Activated naive CD8-positive, alpha-beta T cell treated with anti-CD3 and anti-CD28 coated beads, Interleukin-2, amount 50 U/mL, for 24 hours (primary cell): ENCODE measurements at places on chromosomes 12 and 14.

DNA sequence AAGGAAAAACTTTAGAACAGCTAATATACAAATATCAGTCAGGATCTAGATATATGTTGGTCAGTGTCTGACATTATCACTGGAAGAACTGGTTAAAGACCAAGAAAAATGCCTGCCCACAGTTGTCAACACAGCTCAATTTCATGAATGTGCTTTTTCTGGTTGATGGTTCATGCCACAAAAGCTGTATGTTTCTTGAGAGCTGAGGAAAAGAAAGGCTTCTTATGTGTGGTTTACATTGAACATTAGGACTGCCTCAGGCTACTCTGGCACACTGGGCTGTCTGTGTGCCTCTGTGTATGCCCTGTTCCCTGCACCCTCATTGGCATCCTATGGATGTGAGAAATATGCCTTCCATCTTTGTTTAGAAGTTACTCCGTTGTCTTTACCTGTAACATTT is 218.8 kb upstream of the RGS6 start:
- no peak for DNase-seq

GRCh38 chr14:68552602-68553001 is 240.3 kb downstream of the ZFP36L1 start:
- DNase-seq: no peak

GRCh38 chr12:103469719-103470118 is 26.0 kb downstream of the C12orf42 start:
- DNase-seq: no peak

- DNase-seq: no peak
Measured at GRCh38 chr12:109098183-109098604, 797 bp downstream of the UNG start.

- no peak for DNase-seq
Measured at GRCh38 chr12:915090-915489, 34.4 kb downstream of the RAD52 start.

DNA sequence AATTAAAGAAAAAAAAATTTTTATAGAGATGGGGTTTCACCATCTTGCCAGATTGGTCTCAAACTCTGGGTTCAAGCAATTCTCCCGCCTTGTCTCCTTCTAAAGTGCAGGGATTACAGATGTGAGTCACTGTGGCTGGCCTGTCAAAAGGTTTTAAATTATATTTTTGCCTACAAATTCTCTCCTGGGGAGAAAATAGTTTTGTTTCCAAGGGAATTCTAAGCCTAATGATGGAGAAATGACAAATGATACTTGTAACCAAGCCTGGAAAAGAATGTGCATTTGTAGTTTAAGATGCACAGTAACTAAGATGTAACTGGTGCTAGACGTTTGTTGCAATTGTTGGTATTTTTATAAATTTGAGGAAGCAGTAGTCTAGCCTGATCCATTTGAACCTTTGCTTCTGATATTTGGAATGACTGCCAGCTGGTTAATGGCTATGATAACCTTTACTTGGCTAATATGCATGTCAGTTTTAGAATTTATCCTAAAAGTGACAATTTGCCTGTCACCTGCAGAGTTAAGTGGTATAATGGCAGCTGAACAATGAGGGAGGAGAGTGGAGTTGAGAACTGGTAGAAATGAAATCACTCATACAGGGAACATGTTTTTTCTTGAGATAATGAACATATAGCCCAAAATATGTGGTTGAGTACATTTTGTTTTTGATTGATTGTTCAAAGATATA is 148.0 kb downstream of the FUT8 start:
- no peak for DNase-seq

DNA sequence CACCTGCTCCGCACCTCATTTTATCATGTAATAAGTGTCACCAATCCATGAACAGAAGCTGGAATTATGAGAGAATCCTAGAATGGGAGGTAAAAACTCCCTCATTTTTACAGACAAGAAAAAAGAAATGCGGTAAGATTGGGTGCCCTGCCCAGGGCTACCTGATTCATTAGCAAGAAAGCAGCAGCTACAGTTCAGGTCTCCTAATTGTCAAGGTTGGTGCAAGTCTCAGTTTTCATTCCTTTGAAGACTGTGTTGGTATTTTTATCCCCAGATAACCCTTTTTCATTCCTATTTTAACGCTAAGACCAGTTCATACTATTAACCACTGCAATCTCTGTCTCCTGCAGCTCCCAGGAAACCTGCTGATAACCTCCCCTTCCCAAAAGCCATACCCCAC is 6.9 kb downstream of the DUSP6 start:
- no peak for DNase-seq

DNA sequence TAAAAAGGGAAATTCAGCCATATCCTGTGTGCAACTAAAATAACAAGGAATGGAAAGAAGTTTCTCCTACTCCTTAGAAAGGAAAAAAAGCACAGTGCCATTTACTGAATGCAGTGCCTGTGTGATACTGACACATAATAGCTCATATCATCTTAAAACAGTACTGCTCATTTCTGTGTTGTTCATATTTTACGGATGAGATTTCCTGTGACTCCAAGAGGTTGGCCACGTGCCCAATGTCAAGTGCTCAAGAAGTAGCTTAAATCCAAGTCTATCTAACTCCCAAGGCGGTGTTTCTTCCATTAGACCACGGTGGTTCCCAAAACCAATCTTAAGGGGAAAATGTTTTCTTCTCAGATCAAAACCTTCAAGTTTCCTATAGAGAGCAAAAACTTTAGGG is 20.0 kb downstream of the MAP3K9 start:
- no peak for DNase-seq
